Thyroid gland (tissue), 4 donors: ENCODE measurements at places on chromosomes 3 and 15. TPM values are rescaled to one million over a fixed set of nuclear protein-coding genes. Genes with fewer than 3 reads are reported as not detected.

Gene RBM15B
- total RNA-seq, result 40.1 TPM

DNA sequence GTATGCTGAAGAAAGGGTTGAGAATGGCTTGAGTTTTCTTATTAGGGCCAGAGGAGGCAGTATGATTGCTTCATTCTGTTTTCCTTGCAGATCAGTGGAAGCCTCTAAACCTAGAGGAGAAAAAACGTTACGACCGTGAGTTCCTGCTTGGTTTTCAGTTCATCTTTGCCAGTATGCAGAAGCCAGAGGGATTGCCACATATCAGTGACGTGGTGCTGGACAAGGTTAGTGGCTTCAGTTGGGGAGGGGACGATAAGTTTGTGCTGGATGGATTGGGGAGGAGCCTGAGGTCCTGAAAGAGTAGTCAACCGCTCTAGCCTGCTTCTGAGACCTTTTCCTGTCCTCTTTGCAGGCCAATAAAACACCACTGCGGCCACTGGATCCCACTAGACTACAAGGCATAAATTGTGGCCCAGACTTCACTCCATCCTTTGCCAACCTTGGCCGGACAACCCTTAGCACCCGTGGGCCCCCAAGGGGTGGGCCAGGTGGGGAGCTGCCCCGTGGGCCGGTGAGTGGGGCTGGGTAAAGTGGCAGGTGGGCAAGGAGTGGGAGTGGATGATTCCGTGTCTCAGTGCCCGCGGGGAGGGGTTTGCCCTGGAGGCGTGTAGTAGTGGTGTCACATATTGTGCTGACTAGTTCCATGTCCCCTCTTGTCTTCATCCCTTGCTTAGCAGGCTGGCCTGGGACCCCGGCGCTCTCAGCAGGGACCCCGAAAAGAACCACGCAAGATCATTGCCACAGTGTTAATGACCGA, 8.5 kb downstream of the EIF4G1 start:
- DNase-seq, result no peak

DNA sequence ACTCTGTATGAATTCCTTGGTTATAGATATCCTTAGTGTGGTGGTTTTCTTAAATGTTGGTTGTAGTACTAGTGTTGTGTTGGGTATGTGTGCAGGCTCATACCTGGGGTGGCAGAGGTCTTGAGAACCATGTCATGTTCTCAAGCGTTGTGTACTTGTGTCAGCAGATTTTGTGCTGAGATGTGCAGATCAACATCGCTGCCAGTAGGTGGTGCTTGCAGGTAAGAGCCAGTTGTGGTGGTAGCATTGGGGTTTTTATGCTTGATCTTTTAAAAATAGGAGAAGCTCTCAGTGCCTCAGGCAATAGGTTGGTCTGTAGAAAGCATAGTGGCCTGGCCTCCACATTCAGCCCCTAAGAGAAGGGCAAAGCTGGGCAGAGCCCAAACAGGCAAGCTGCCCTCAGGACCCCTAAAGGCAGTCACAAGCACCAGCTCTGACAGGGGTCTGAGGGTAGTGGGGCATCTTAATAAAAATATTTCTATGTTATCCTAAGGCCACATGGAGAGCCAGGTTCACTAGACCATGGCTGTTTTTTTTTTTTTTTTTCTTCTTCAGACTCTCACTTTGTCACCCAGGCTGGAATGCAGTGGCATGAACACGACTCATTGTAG, 164.0 kb downstream of the IL20RB start:
- DNase-seq, result peak; percentile 10

DNA sequence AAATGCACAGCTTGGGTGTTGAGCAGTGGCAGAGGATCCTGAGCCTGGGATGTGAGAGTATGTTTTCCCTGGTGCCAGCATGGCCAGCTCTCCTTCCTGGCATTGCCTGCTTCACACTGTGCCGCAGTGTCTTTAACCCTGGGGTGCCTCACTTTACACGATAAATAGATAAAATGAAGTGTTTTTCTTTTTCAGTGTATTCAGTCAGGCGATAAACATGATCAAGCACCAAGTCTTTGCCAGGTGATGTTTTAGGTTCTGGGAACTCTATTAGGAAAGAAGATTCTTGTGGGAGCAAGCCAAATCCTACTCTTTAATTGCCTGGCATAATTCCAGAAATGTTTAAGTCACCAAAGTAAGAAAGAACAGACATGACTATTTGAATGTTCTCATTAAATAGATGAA, 14.0 kb downstream of the ABHD6 start:
- no peak for DNase-seq

DNA sequence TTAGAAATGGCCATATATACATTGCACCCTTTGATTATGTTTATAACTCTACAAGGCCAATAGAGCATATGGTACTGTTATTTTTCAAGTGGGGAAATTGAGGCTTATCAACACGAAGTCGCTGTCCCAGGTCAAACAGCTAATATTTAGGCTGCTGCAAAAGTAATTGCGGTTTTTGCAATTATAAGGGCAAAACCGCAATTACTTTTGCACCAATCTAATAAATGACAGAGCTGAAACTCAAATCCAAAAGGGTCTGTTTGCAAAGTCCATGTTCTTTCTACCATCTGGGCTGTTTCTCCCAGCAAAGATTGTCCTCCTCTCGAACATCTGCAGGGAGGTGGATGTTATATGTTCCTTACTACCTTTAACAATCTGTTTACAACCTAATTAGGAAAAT, 147.2 kb downstream of the CADPS start:
- no peak for DNase-seq
